ENCODE measurements at places on chromosomes 16 and 17.

DNA sequence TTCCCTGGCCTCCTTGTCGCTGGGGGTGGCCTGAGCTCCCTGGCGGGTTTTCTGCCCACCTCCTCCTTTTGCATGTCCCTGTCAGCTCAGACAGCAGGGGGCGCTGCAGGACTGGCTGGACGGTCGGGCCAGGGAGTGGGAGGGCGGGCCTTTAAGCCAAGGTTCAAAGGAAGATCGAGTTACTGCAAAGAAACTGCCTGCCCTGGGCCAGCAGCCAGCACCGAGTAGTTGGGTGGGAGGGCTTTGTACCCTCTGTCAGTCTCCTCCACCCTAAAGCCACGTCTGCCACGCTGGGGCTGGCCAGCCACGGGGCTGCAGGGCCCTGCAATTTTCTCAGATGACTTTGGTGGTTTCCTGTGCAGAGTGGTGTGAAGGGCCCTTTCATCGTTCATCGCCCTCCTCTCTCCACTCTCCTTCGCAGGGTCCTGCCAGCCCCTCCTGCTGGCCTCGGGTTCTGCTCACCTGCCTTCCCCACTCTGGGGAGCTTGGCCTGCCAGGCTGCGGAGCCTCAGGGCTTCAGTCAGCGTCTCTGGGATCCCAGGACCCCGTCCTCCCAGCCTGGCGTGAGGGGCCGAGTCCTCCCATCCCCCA is 12.3 kb downstream of the GPR142 start:
- peak; percentile 95 for DNase-seq

GRCh38 chr17:57523926-57524632 is 221.0 kb downstream of the CCDC182 start:
- DNase-seq: no peak

DNA sequence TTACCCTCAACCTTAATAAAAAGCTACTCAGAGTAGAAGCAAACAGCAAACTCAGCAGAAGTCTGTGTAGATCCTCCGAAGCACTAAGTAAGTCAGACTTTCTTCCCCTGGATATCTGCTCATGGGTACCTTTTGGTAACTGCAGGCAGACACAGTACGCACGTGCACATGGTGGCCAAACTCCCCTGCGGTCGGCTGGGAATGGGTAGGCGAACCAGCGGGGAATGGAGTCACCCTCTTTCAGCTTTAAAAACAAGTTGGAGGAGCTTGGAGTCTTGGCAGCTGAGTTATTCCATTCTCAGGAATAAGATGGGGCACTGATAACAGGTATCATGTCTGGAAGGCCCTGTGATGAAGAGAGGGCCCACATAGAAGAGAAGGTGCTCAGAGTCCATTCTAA is 16.3 kb downstream of the CYB561 start:
- no peak for DNase-seq

- DNase-seq: no peak
Observed at GRCh38 chr16:85970738-85971137, 71.8 kb downstream of the IRF8 start.

- DNase-seq: no peak
Observed at GRCh38 chr17:4938069-4938491, 1.8 kb downstream of the SLC25A11 start.

GRCh38 chr16:83138976-83139690 is 512.4 kb downstream of the CDH13 start:
- DNase-seq: no peak

DNA sequence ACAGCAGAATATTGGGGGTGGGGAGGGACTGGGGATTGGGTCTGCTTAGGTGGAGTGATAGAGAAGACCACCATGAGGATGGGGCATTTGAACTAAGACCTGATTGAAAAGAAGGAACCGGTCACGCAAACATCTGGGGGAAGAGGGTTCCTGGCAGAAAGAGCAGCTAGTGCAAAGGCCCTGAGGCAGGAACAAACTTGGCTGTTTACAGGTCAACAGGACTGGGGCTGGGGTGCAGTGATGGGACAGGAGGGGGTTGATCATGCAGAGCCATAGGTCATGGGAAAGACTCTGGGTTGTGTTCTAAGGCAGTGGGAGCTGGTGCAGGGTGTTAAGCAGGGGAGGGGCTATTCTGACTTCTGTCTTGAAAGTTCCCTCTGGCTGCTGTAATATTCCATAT is 1.9 kb downstream of the DRG2 start:
- DNase-seq: no peak

- no peak for DNase-seq
Observed at GRCh38 chr16:68447653-68448359, 502 bp downstream of the SMPD3 start.

GRCh38 chr17:19502517-19502916 is 31.1 kb upstream of the SLC47A1 start:
- DNase-seq: no peak

DNA sequence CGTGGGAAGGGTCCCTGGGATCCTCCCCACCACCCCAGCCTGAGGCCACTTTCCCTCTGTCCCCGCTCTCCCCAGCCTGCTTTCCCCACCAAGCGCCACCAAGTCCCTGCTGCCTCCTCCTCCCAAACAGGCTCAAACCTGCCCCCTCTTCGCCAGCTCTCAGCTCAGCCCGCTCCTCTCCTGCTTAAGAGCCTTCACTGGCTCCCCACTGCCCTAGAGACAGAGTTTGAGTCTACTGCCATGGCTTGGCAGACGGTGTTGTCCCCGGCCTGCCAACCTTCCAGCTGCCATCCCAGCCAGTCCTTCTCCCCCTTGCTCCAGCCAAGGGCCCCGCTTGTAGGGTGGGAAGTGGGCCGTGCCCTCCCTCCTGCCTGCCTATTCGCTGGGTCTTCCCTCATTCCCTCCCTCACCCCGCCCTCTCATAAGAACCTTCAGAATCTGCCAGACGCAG is 11.1 kb downstream of the IL4R start:
- no peak for DNase-seq

- DNase-seq: no peak
Observed at GRCh38 chr16:22674832-22675191, 139.2 kb upstream of the HS3ST2 start.

DNA sequence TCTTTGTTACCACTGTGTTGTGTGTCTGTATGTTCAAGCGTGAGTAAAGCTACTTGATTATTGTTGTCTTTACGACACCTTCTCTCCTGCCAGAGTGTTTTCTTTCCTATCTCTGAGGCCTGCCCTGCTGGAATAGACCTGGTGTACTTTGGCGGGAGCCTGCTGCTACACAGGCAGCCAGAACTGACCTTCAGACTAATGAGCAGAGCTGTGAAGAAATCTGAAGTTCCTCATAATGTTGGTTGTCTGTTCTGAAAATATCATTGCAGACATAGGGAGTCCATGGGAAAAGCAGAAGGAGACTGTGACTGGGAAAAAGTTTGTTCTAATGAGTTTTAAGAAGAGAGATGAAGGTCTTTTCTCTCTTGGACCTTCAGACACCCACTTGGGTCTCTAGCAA is 9.8 kb downstream of the RHOT1 start:
- DNase-seq: no peak

DNA sequence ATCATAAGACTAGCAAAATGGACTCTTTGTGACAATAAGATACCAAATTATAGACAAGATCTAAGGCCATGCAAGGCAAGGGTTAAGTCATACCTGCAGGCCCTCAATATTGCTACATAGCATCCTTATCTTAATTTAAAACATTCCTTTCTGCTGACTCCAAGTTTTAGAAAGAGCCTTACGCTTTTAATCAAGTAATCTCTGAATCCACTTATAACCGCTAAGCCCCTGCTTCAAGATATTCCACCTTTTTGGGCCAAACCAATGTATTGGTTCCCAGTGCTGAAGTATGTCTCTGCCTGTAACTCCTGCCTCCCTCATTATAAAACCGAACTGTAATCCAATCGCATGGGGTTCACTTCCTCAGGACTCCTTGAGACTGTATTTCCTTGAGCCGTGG is 255.4 kb downstream of the PHKB start:
- no peak for DNase-seq

GRCh38 chr16:17269439-17269838 is 201.3 kb downstream of the XYLT1 start:
- DNase-seq: no peak

GRCh38 chr17:49527927-49528651 is 33.0 kb downstream of the NGFR start:
- DNase-seq: no peak

- no peak for DNase-seq
Observed at GRCh38 chr16:62462971-62463370, 426.7 kb upstream of the CDH8 start.

DNA sequence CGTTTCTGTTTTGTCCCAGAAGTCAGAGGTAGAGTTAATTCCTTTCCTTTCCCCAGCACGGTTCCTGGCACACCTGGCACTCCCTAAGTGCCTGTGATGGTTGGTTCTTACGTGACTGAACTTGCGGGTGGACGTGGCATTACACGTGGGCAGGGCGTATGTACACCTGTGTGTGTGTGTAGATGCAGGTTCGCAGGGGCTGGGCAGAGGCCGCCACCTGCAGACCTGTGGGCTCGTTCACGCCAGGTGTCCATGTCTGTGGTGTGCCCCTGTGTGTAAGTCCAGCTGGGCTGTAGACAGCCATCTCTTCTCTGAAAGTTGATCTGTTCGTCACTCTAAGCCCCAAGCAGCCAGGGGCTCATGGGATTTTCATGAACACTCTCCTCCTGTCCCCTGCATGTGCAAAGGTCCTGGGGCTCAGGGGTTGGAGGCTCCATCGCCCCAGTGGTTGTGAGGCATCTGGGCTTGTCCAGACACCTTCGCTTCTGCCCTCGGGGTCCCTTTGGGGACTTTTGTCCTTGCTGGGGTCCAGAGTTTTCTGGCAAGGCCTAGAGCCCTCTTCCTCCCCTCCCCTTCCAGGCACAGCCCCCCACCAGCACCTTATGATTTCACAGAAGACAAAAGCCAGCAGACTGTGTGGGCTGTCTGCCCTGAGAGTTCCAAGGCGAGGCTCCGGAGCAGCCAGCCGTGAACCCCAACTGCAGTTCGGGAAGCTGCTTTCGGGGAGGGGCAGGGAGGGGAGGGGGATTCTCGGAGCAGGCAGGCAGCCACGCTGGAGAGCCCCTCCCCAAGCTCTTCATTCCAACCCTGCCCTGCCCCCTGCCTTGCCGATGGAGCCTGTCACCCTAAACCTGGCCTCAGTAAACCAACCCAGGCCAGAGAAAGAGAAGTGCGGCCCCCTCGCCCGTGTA is 5.4 kb upstream of the FSCN2 start:
- no peak for DNase-seq

DNA sequence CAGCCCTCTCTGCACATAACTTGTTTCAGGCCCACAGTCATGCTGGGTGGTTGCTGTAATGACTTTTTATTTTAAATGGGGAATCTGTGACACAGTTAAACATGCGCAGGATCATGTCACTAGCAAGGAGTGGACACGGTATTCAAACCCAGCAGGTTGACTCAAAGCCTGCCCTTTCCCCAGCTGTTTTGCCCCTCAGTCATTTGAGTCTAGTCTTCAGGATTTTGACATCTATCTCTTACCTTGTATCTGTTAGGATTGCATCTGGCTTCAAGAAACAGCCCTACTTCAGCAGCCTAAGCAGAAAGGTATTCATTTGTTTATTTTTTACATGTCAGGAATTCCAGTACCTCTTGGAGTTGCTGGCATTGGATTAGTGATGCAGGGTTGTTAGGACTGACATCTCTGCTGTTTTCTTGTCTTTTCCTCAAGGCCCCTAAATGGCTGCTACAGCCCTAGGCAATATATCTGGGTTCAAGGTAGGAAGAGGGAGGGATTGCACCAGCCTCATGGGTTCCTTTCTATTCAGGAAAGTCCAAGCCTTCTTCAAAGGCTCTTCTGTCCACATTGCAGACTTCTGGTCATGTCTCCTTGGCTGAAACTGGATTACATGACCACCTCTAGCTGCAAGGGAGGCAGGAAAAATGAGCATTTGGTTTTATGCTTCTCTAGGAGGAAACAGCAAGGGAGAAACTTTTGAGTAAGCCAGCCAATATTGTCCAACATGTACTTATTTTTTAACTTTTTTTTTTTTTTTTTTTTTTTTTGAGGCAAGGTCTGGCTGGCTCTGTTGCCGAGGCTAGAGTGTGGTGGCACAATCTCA is 22.8 kb downstream of the ABCC1 start:
- no peak for DNase-seq

DNA sequence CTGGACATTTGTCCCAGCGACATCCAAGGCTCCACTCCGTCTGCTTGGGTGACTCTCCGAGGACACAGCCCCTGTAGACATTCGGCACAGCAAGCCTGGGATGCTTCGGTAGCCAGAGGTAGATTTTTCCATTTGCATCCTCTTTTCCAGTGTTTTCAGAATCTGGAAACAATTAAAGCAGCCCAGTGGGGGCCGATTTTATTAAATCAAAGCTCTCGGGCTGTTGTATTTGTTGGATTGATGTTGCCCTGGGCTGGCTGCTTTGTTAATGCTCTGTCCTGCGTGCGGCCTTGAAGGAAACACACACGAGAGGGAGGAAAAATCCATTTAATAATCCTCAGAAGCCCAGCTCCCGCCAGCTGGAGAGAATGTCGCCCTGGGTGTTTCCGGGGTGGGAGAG is 158.1 kb upstream of the CIBAR2 start:
- DNase-seq: no peak

- DNase-seq: no peak
Observed at GRCh38 chr16:89584768-89585549, 9.4 kb downstream of the CPNE7 start.

- DNase-seq: no peak
Observed at GRCh38 chr17:42200706-42201457, 6.6 kb upstream of the GHDC start.

- DNase-seq: no peak
Observed at GRCh38 chr16:88412766-88413165, 30.0 kb downstream of the ZNF469 start.

- DNase-seq: no peak
Observed at GRCh38 chr16:78879011-78879410, 721.5 kb downstream of the MAF start.

GRCh38 chr16:65698791-65699321 is 577.0 kb upstream of the CDH11 start:
- no peak for DNase-seq

DNA sequence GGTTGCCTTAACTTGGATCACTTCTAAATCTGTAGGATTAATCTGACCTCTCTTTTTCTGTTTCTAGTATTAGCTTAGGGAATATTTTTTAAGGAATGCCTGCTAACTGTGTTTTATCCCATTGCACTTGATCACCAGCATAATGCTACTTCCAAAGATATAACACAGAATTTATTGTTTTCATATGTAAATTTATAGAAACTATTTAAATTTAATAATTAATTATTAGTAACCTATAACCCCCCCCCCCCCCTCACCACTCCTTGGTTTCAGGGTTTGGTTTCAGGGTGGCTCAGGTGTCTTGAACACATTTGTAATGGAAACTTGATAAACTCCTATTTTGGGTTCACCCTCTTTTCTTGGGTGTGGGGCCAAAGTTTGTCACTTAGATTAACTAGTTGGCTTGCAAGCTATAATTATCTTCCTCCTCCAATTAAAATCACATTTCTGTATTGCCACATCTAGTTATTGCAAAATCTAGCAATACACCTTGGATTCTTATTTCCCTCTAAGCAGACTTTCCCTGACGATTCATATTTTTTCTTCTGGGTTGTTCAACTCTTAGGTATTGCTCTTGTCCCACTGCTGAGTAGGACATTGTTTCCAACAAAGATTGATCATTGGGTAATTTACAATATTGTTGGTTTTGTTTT is 18.3 kb downstream of the KRT12 start:
- DNase-seq: no peak
